Activated CD4-positive, alpha-beta T cell treated with anti-CD3 and anti-CD28 coated beads, Interleukin-2, amount 10 ng/mL, durations not matched to agents 24 days and 14 days (primary cell): ENCODE measurements at places on chromosomes 12 and 14. TPM values are rescaled to one million over a fixed set of nuclear protein-coding genes. Genes with fewer than 3 reads are reported as not detected.

DNA sequence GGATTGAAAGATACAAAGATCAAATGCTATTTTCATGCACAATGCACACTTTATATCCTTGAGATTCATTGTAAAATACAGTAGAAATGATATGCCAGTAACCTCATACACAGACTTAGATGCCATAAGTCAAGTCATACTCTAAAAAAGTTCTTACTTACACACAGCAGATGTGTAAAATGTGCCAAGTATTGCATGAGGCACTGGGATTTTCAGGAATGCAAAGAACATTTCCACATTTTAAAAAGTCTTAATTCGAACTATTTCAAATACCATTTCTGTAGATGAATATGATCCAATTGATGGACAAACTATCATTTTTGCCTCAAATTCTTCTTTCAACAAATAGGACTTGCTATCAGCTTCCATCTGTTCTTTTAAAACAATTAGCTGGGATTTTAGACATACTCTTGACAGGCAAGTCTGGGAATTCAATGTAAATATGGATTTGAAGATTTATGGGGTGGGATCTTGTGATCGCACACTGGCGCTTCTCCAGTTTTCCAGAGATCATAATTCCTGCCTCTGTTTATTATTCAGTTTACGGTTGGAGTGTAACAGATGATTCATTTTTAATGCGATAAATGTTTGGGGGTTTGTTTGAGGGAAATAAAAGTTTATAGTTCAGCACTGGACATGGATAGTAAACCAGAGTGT lies 183.8 kb downstream of the PAX9 start:
- H3K27ac ChIP-seq = no peak overlapping the region
- no peaks in the 10 kb centered on the region for H3K4me1 ChIP-seq
- H3K36me3 ChIP-seq = no peaks in the 10 kb centered on the region
- no peaks in the 10 kb centered on the region for H3K27me3 ChIP-seq

GRCh38 chr12:124766727-124767065 lies 97.0 kb downstream of the SCARB1 start:
- no peak overlapping the region for H3K4me3 ChIP-seq
- peaks cover 8% of the 10 kb centered on the region for H3K36me3 ChIP-seq

DNA sequence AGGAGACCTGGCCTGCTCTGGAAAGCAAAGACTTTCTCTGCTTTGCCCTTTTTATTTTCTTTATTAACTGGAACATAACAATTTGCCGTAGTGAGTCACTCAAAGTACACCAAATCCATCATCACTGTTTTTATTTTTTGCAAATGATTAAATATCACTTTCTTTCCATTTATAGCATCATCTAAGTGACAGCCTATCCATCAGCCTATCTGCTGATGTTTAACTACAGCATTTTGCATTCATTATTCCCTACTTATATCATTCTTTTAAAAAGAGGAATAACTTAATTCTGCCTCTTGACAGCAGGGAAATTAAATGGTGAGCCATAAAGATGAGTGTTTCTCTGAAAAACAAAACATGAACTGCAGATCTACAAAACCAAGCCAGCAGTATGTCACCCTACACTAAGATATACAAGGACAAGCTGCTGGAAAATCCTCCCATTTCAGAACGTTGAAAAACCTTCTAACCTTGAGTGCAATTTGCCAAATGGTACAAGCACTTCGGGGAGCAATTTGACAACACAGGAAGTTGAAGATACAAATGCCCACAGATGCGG lies 821.3 kb upstream of the TMEM132C start:
- DNase-seq = no peak
- H3K4me3 ChIP-seq = no peak overlapping the region
- no peak overlapping the region for H3K27ac ChIP-seq

The NOS1 gene
- total RNA-seq = not detected in 2 replicates

- H3K27ac ChIP-seq = peak overlapping the region; percentile 99
- peaks cover 7% of the 10 kb centered on the region for H3K36me3 ChIP-seq
- H3K4me1 ChIP-seq = peaks cover 23% of the 10 kb centered on the region
- peaks cover 2% of the 10 kb centered on the region for H3K27me3 ChIP-seq
Measured at GRCh38 chr14:45253754-45254310, 830 bp upstream of the MIS18BP1 start.

The FOXN4 gene
- total RNA-seq = not detected in 2 replicates

DNA sequence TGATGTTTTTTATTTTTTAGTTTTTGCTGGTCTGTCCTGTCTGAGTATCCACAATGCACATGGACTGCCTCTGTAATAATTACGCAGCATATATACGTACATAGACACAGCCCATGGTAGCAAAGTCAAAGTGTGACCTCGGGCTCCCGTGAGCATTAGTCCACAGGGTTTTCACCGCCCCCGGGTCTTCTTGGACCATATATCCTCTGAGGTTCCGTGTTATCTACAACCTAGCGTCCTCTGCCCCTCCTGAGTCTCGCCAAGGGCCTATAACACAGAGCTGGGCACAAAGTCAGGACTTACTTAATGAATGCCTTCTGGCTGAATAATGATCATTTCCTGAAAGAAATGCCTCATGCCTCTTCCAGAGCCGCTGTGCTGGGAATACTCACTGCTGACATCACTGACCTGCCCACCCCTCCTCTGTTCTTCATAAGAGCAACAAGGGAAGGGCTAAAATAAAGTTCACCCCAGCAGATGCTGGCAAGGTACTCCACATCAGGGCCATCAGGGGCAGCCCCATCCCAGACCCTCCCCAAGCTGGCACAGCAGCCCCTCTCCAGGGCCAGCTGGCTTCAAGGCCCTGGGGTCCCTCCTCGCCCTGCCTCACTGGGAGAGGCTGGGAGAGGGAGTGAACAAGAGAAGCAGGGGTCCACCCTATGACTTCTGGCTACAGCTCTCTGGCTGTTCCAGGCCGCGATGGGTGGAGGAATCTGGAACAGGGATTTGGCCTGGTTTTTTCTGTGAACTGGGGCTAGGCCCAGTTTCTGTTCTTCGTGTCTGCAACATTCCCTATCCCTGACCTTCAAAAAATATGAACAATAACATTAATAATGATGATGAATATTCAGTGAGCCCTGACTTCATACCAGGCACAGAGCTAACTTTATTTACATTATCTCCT lies 7.9 kb downstream of the HDAC7 start:
- peak overlapping the region; percentile 88 for H3K4me3 ChIP-seq
- H3K27ac ChIP-seq = peak overlapping the region; percentile 99
- H3K27me3 ChIP-seq = no peaks in the 10 kb centered on the region
- no peak for DNase-seq

- H3K4me1 ChIP-seq = no peaks in the 10 kb centered on the region
- H3K4me3 ChIP-seq = no peak overlapping the region
- no peak overlapping the region for H3K27ac ChIP-seq
- DNase-seq = no peak
Measured at GRCh38 chr14:28782301-28782700, 15.7 kb downstream of the FOXG1 start.

DNA sequence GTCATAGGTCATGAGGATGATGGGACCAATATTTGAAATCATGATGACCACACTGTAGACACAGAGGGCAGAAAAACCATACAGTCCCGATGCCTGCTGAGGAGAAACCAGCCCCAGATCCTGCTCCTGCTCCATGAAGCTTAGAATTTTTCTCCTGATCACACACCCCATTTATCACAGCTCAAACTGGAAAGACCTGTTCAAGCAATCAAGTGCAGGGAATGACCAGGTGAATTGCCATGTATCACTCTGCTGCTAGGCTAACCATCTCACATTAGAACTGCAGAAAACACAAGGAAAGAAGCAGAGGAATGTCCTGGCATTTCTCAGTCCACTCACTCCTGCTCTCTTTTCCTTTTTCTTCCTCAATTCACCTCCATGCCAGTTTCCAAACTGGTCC lies 18.1 kb downstream of the MANSC1 start:
- H3K27ac ChIP-seq = no peak overlapping the region
- peaks cover 9% of the 10 kb centered on the region for H3K27me3 ChIP-seq
- H3K4me1 ChIP-seq = peaks cover 37% of the 10 kb centered on the region
